NCI-H146 (cell line): ENCODE measurements at places on chromosomes 2 and 18.

DNA sequence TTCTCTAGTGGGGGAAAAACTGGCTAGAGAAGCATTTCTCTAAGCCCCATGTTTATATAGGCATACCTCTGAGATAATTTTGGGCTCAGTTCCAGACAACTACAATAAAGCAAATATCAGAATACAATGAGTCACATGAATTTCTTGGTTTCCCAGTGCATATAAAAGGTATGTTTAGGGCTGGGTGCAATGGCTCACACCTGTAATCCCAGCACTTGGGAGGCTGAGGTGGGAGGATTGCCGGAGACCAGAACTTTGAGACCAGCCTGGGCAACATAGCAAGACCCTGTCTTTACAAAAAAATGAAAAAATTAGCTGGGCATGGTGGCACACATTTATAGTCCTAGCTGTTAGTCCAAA is 22.2 kb downstream of the TSN start:
- DNase-seq: peak; percentile 11

DNA sequence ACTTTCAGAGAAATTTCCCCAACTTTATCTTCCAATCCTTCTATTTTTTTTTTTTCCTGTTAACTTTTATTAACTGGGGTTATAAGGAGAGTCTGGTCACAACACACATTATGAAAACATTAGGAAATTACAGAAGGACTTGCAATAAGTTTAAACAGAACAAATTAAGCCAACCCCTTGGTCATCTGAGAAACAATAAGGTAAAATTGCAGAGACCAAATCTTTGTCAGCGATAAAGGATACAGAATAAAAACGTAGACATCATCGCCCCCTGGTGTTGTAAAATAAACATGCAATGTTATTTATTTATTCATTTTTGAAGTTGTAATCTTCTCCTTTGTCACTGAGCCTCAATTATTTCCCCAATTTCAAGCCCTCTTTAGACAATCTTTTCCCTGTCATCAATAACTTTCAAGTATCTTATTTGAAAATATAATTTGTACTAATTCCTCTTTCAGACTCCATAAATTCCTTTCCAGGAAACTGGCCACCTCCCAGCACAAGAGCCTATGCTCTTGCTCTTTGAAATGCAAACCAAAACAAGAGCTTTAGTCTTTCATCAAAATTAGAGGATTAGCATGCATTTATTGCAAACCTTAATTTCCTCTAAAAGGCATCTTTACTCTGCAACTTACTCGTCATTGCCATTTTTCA is 19.5 kb downstream of the G6PC2 start:
- DNase-seq: peak; percentile 6

DNA sequence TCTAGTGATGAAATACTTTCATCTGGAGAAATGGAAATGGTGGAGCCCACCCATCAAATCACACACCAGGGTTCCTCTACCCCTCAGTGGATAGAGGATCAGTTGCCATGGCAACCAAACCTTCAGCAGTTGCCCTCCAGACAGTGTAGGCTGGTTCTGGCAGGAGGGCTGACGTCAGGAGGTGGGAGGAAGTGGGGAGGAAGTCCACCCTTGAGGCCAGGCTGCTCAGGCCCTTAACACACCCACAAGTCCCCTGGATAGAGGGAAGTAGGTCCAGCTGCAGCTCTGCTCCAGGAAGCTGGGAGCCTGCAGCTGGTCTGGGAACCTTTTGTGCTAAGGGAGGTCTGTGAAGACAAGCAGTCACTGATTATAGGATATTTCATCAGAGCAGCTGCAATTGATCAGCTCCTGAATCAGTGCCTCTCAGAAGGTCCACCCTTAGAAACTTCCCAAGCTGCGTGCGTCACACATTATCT is 186.6 kb downstream of the MTX2 start:
- peak; percentile 63 for DNase-seq

GRCh38 chr2:199378948-199379650 is 78.6 kb downstream of the SATB2 start:
- DNase-seq: no peak

GRCh38 chr2:164053021-164053420 is 317.2 kb upstream of the FIGN start:
- DNase-seq: no peak

GRCh38 chr18:77119851-77120491 is 12.6 kb downstream of the MBP start:
- no peak for DNase-seq

DNA sequence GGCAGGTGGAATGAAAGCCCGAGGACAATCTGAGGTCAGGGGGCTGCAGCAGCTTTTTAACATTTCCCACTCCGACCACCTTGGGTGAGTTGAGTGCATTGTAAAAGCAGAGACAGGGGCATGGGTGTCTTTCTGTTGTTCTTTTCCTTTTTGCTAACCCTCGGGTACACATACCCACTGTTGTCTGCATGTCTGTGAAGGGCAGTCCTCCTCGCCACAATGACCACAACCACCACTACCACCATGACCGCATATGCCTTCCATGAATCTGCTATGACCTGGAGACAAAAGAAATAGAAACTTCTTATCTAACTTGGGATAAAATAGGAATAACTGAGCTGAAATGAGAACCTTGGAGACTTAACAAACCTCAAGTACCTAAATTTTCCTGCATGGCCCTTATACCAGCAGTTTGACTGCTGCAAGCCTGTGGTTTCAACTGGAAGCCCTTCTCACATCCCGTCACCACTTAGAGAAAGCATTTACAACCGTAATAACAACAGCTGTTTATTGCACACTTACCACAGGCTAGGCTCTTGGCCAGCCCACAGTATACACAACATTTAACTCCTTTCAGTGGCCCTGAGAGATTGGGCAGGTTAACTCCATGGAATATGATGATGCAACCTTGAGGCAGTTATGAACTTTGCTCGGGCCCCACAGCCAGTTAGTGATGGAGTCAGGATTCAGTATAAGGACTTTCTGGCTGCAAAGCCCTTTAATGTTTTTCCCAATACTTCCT is 80.3 kb downstream of the GYPC start:
- DNase-seq: no peak

GRCh38 chr2:64168756-64169155 is 24.5 kb upstream of the PELI1 start:
- no peak for DNase-seq

DNA sequence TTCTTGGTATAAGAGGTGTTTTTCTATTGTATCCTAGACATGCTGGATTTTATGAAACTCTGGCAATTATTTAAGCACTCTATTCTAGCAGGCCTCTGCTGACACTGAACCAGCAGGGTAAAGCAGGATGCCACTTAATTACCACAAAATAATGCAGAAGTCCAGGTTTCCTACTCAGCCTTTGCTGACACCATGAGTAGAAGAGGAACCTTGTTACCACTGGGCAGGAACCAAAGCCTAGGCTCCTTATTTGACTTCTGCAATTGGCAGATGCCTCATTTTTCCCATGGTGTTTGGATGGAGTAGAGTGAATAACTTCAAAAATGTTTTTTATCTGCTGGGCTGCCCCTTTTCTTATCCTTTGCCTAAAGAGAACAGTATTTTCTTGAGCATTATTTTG is 60.8 kb downstream of the THNSL2 start:
- no peak for DNase-seq

DNA sequence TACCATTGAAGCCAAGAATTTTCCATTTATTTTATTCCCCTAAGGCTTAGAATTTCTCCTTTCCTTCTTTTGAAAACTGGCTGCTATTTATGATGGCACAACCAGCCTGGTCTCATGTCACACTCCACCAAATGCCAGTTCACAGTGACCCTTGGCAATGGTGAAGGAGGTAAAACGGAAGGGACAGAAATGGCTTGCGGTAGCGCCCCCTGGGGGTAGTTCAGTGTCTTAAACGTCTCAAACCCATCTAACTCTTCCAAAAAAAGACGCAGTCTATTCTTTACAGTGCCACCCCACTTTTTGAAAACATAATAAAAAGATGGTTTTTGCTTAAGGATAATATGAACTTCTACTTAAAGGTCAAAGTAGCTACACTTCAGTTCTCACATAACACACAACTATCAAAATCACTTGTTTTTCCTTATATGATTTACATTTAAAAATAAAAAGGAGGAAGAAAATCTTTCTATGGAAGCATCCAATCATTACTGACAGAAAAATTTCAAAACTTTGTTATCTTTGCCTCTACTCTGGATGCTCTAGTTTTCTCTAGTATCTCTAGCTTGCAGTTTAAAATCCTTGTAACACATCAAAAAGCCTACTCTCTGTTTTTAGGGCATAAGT is 28.0 kb downstream of the PNO1 start:
- peak; percentile 48 for DNase-seq

GRCh38 chr2:197294260-197294659 is 16.3 kb downstream of the ANKRD44 start:
- no peak for DNase-seq

GRCh38 chr2:17571681-17572080 is 31.2 kb downstream of the VSNL1 start:
- no peak for DNase-seq

DNA sequence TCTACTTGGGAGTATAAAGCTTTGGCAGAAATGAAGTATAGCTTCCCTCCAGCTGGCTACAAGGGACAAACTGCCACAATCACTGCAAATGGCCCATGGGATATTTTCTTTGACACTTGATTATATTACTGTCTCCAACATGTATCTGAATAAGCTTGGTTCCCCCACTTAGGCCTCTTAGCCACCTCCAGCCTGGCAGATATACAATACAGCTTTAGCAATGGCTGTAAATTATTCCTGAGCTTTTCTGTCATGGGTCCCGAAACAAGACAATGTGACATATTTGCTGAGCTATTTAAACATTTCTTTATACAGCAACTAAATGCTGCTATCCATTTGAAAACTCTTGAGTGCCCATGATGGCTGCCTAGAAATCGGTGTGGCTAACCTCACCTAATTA is 406.2 kb downstream of the SUCLG1 start:
- no peak for DNase-seq

GRCh38 chr2:163943403-163944346 is 207.9 kb upstream of the FIGN start:
- no peak for DNase-seq

GRCh38 chr2:227461811-227462461 is 10.0 kb upstream of the AGFG1 start:
- no peak for DNase-seq

- peak; percentile 90 for DNase-seq
These were observed 941.9 kb downstream of the SLC4A3 start for GRCh38 chr2:220569112-220569897.

DNA sequence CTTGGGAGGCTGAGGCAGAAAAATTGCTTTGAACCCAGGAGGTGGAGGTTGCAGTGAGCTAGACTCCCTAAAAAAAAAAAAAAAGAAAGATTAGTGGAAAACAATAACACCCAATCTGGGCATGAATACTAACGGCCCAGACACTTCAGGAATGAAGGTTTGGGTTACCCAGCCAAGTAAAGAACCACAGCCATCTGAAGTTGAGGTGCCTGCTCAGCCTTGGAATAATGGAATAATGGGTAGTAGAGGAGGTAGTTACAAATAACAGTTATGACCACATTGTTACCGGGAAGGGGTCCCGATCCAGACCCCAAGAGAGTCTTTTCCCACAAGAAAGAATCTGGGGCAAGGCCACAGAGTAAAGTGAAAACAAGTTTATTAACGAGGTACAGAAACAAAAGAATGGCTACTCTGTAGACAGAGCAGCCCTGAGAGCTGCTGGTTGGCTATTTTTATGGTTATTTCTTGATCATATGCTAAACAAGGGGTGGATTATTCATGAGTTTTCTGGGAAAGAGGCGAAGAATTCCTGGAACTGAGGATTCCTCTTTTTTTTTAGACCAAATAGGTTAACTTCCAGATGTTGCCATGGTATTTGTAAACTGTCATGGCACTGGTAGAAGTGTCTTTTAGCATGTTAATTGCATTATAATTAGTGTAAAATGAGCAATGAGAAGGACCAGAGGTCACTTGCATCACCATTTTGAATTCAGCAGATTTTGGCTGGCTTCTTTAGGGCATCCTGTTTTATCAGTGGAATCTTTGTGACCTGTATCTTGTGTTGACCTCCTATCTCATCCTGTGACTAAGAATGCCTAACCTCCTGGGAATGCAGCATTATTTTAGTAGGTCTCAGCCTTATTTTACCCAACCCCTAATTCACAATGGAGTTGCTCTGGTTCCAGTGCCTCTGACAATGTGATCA is 96.2 kb upstream of the HAAO start:
- no peak for DNase-seq

DNA sequence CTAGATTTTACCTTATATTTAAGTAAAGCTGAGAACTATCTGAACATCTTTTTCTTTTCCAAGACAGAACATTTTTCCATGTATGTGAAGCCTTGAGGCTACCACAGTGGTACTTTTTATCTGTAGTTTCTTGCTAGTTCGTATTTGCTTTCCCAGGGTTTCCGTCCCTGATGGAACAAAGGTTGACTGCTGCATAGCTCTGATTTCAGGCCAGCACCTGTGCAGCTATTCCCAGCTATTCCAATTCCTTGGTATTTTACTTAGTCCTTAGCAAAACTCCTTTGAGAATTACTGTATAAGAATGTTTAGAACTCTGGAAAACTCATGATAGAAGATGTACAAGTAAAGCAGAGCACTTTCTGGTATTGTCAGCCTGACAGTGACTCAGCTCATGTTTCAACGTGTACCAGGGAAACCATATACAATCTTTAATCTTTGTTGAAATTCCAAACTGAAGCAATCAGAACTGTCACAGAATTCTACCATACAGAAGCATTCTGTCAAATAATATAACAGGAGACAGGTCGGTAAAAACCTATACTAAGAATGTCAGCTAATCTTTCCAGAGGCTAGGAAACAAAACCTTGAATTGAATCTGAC is 162.2 kb downstream of the PKP4 start:
- DNase-seq: no peak

GRCh38 chr2:101854877-101855276 is 136.9 kb upstream of the IL1R2 start:
- DNase-seq: no peak

GRCh38 chr2:128791985-128792320 is 473.3 kb upstream of the HS6ST1 start:
- no peak for DNase-seq

- no peak for DNase-seq
These were observed 57.8 kb downstream of the RBKS start for GRCh38 chr2:27832396-27832795.

DNA sequence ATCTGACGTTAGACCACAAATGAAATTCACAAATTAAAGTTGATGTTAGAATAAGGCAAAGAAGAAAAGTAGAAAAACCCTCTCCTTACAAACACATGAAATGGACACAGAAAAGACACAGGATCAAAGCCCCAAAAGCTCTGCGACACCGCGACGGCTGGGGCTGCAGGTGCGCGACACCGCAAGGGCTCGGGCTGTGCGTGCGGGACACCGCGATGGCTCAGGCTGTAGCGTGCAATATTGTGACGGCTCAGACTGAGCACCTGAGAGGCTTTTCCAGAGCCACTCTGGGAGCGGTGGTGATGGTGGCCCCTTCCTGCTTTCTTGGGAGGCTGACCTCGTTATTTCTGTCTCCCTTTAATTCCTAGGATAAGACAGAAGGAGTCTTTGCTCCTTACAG is 256.9 kb downstream of the TWIST2 start:
- no peak for DNase-seq

GRCh38 chr18:69664399-69664798 is 263.7 kb downstream of the DOK6 start:
- no peak for DNase-seq

GRCh38 chr2:66414896-66415295 is 20.0 kb upstream of the MEIS1 start:
- DNase-seq: no peak
